CD8-positive, alpha-beta memory T cell (primary cell): ENCODE measurements at places on chromosomes 2 and 18. TPM values are rescaled to one million over a fixed set of nuclear protein-coding genes. Genes with fewer than 3 reads are reported as not detected.

Gene LIMS2
- total RNA-seq = 5.9 TPM

Gene TUBA3D
- total RNA-seq = not detected

Gene CTDSP1
- 104 TPM for total RNA-seq

Gene CROCC2
- not detected for total RNA-seq

Gene HMSD
- 11.4 TPM for total RNA-seq

Gene WNT10A
- 1.5 TPM for total RNA-seq

Gene C1QL2
- total RNA-seq = not detected

Gene TRIM43
- total RNA-seq = not detected

Gene DSG4
- not detected for total RNA-seq

Gene EVA1A
- not detected for total RNA-seq

Gene RAB6C
- total RNA-seq = not detected

Gene G6PC2
- total RNA-seq = not detected

Gene SAP130
- total RNA-seq = 22.3 TPM

Gene SERPINB11
- total RNA-seq = not detected

Gene CELF4
- not detected for total RNA-seq

Gene FAP
- total RNA-seq = not detected

Gene FOXI3
- total RNA-seq = not detected

Gene STAT4
- 53.0 TPM for total RNA-seq

Gene CCDC148
- not detected for total RNA-seq

Gene TEKT4
- total RNA-seq = not detected

Gene B3GNT2
- 30.9 TPM for total RNA-seq

Gene CD8B2
- 4.5 TPM for total RNA-seq

Gene LOXL3
- total RNA-seq = 0.77 TPM

Gene UGT1A3
- not detected for total RNA-seq

Gene REG3G
- total RNA-seq = not detected

Gene CENPA
- total RNA-seq = 18.2 TPM

Gene ACOXL
- not detected for total RNA-seq
